ENCODE measurements at places on chromosomes 12 and 14.

- no peak for DNase-seq
Observed at GRCh38 chr14:92630367-92630766, 116.8 kb downstream of the RIN3 start.

- DNase-seq: peak; percentile 55
Observed at GRCh38 chr14:89027097-89027740, 202.8 kb downstream of the TTC8 start.

GRCh38 chr12:75390156-75390898 is 562 bp upstream of the GLIPR1L2 start:
- DNase-seq: no peak

DNA sequence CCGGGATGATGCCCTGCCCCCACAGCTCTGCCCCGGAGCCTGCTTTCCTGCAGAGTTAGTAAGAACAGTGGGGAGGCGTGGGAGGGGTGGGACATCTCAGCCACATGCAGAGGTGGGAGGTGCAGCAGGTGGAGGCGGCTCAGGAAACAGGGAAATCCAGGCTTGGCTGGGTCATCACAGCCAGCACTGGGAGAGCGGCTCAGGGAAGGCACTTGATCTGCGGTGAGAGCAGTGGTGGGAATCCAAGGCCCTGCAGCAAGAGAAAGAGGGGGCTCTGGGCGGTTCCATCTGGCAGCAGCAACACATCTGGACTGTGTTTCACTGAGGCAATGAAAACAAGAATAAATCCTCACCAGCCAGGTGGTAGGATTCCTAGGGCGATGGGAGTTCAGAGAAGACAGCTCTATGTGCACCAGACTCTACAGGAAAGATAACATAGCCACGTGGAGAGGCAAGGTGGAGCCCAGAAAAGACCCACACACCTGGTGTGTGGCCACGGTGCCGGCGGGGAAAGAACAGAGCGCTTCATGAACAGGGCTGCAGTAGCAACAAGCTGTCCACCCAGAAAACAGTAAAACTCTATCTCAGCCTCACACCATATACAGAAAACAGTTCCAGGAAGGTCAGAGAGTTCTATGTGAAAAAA is 57.6 kb downstream of the CCDC85C start:
- DNase-seq: no peak

DNA sequence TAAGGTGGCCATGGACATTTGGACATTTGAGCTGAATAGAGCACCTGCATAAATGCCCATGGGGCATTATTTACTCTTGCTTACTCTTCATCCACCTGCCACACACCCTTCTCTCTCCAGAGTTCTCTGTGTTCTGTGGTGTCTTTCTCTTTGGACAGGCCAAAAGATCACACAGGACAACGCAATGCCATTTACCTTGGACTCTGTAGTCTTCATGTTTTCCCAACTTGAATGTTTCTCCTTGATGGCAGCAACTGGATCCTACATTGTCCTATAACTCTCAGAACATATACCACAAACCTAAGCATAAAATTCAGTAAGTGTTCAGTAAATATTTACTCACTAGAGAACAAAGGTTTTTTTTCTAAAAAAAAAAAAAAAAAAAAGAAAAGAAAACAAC is 41.7 kb upstream of the PTHLH start:
- DNase-seq: no peak

GRCh38 chr12:38984388-38984787 is 79.0 kb upstream of the CPNE8 start:
- DNase-seq: no peak

Data from activated CD4-positive, alpha-beta T cell treated with anti-CD3 and anti-CD28 coated beads, Interleukin-2, amount 50 U/mL, for 48 hours (primary cell).